ENCODE measurements at places on chromosomes 7 and 10.

DNA sequence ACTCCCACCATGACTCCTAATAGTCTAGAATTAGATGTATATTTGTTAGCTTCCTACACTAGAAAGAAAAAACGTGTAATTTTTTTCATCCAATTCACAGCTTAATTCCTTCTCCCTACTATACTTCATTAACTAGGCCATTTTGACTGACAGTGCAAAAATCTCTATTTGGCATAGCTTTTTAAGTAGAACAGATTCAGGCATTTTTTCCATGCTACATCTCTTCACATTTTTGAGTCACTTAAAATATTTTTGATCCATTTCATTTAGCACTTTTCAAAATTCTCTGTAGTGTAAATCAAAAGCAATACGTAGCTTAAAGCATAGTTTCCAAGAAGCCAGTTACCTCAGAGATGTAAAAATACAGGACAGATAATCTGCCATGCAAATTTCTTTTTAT is 391.1 kb upstream of the NPVF start:
- no peak for DNase-seq

DNA sequence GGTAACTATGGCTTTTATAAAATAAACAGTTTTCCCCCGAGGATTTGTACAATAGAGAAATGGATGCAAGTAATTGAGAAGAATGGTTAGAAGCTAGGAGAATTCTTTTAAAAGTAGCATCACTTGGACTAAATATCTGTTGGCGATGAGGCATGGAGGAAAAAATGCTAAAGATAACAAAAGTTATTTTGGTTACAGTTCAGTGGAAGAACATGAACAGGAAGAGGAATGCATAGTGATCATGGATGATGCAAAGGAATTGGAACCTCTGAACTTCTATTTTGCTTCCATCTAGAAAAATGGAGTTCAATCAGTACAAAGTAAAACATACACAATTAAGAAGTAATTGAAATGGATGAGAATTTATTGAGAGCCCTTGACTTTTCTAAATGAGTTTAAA is 32.9 kb downstream of the ENTPD1 start:
- no peak for DNase-seq

DNA sequence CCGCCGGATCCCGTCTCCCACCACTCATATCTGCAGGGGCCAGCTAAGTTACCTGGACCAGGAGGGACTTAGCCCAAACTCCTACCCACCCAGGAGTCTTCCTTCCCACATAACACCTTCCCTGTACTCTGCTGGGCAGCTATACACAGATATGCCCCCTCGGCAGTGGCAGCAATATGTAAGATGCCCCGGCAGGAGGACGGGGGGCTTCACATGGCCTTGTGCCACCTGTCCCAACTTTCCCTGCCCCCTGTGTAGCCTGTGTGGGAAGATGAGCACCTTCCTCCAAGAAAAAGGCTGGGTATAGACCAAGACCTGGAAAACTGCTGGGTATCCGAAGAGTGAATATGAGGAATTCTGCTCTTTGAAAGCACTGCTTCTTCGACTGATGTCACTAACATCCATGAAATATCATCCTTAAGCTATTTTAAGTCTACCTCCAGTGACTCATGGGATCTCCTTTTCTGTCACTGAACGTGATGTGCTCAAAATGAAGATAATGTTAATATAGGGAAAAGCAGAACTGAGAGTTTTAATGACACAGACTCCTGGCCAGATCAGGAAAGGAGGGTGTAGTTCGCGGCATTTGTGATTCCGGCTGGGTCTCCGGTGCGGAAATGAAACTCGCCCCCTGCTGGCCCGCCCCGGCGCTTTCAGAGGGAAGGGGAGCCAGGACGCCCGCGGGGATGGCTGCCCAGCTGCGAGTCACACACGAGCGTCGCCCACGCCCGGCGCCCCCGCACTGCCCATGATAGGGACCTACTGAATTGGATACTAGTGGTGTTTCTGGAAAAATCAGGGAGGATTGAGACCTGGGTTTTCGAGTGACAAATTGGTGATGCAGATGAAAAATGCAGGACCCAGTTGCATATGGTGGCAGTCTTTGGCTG is 256.9 kb upstream of the NFE2L3 start:
- DNase-seq, result peak; percentile 28

DNA sequence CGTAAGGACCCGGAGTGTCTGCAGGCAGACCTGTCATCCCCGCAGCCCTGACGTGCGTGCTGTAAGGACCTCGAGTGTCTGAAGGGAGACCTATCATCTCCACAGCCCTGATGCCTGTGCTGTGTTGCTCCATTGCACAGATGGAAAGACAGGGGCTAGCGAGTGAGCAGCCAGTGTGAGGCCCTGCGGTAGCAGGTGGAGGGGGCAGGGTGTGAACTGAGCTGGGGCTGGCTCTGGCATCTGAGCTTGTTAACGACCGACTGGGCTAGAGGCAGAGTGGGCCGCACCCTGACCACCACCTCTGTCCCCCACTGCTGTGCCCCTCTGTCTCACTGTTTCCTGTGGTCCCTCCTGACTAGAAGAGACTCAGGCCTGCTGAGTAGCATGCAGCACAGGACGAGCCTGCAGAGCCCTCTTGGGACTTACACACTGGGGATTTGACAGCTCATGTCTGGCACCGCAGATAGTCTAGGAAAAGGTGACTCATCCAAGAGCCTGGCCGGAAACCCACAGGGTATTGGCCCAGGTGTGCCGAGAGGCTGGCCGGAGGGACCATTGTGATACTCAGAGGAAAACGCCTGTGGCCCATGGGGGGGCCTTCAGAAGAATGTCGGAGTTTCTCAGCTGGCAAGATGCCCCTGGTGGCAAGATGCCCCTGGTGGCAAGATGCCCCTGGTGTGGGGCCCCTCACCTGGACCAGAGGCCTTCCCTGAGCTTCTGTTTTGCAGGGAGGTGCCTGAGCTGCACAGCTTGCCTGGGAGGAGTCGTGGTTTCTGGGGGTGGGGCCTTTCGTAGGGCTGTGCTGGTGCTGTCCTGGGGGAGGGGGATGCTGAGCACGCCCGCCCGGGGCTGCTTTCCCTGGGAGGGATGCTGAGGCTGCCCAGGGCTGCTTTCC is 34.3 kb downstream of the INPP5A start:
- peak; percentile 85 for DNase-seq

- DNase-seq, result no peak
Observed at GRCh38 chr7:117021986-117022385, 68.7 kb downstream of the ST7 start.

DNA sequence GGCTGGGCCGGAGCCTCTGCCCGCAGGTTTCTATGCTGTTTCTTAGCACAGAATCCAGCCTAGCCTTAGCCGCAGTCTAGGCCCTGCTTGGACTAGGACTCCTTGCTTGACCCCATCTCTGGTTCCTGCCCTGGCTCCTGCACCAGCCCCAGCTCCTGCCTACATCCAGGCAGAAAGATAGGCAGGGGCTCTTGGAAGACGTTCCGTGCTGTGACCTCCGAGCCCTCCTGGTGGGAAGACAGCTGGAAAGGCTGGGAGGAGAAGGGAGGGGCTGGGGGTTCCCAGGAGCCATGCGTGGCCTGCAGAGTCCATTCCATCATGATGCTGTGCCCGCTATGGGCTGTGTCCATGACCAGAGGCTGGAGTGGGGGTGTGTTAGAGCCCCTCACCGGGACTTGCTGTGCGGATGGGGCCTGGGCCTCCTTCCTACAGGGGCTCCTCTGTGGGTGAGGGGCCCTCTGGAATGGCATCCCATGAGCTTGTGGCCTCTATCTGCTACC is 26.2 kb downstream of the RAMP3 start:
- DNase-seq, result no peak

GRCh38 chr7:155702616-155703015 is 58.2 kb downstream of the RBM33 start:
- DNase-seq, result no peak

DNA sequence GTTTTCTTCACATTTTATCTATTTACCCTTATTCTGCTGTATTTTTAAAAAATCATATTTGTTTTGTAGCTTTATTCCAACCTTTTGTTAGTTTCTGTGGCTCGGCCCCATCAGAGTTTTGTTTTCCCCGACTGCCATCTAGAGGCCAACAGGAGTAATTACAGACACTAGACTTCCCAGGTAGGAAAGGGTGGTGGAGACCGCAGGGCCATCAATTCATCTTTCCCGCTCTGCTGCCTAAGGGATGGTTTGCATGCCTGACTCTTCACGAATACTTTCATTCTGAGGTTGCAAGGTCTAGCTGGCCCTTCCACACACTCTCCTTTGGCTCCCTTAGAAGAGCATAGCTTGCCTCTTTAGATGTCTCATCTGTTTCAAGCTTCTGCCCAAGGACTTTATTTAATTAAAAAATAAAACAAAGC is 38.3 kb downstream of the LYZL2 start:
- peak; percentile 38 for DNase-seq

- no peak for DNase-seq
Observed at GRCh38 chr10:59885430-59886134, 20.8 kb downstream of the CCDC6 start.
